ENCODE measurements at places on chromosomes 2 and 18.

DNA sequence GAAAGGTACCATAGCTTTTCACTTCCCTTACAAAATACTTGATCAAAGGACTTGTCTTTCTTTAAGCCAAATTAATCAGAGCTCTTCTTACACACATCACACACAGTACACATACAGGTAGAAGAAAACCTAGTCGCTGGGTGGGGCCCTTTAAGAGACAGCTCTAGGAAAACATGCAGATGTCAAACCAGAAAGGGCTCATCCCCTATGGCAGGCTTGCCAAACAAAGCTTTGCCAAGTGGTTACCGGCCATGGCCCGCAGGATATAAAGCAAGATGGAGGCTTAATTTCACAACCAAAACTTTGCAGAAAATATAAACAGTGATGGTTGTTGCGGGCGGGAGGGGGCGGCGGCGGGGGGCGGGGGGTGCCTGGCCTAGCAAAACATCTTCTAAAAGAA lies 2156.0 kb upstream of the PIK3C3 start:
- peak; percentile 49 for DNase-seq

DNA sequence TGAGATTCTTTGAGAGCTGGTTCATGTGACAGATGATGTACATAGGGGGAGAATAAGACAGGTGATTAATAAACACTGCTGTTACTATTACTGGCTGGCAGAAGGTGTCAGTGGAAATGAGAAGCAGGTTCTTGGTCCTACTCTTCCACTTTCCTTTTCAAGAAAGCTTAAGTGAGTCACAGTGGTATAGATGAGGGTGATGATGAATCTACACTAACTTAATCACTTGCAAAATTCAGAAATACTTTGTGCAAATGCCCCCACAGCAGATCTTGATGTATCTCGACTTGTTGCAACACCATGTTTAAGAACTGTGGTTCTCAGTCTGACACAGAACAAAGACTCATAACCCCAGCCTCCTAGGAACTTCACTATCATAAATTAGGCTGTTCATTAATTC lies 35.9 kb upstream of the MGAT5 start:
- no peak for DNase-seq

DNA sequence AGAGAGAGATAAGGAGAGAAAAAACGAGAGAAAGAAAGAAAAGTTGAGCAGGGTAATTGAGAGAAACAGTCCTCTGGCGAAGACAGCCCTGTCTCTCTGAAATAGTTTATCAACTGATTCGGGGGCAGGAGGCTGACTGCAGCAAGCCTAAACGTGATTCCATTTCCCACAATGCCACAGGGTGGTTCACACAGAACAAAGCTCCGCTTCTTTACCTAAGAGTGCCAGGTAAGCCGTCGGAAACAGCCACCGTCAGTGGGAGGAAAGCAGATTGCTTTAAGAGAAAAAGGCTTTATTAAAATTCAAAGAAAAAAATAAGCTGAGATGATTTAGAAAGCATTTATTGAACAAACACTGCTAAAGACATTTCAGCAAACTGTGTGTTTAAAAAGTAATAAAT lies 271.4 kb upstream of the POU3F3 start:
- peak; percentile 13 for DNase-seq

DNA sequence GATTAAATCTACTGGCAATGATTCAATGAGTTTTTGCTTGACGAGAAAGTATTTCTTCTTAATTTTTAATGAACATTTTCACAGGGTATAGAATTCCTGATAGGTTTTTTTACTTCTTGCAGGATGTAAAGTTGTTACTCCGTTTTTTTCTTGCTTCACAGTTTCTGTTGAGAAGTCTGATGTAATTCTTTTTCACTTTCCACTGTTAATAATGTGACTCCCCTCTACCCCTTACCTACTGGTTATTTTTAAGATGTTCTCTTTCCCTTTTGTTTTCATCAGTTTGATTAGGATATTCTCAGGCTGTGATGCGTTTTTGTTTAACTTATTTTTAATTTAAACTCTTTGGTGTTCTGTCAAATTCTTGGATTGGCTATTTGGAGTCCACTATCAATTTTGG lies 933.9 kb upstream of the PIK3C3 start:
- no peak for DNase-seq

GRCh38 chr2:24456599-24457556 lies 34.2 kb upstream of the NCOA1 start:
- DNase-seq: no peak

DNA sequence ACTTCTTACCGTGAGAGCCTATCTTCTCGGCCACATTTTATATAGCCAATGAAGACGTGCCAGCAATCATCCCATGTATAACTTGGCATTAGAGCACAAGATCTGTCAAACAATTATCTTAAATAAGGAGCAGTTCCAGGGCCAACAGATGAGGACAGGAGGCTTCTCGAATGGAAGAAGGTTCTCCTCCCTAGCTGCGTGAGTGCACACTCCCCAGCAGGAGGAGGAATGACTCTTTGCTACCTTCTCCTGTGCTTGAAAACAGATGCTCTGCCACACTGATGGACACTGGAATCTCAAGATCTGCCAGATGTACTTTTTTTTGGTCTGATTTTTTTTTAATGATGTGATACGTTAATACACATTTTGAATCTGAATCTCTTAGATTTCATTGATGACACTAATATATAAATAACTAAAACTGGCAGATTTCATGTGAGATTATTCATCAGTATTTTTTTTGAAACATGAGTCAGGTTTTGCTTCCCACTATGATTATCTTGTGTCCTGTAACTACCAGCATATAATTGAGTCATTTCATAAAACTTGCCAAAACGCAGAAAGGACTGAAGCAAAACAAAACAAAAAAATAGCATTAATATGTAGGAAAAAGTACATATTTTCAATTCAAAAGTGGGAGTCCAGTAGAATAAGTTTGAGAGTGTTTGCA lies 626 bp upstream of the VIT start:
- DNase-seq: no peak

- DNase-seq: no peak
Measured at GRCh38 chr2:45289997-45290709, 280.9 kb upstream of the SIX2 start.

- DNase-seq: no peak
Measured at GRCh38 chr2:64913357-64913869, 75.8 kb upstream of the SLC1A4 start.

GRCh38 chr2:232235716-232236115 lies 142.8 kb upstream of the ALPP start:
- DNase-seq: peak; percentile 38

DNA sequence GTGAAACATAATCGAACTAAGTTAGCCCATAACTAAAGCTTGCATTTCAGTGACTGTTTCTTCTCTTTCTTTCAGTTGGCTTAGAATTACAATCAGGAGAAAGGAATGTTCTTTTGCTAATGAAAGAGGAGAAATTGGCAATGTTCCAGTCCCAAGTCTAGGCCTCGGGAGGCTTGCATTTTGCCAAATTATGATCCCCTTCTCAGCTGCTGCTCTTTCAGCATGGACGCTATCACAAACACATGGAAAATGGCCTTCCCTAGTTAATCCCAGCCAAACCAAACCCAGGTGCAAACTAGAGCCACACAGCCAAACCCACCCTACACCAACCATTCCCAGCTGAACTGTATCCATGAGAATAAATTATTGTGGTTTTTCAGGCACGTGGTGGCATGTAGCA lies 605.2 kb upstream of the LRRTM4 start:
- no peak for DNase-seq

GRCh38 chr2:59282374-59283057 lies 1041.4 kb upstream of the FANCL start:
- DNase-seq: no peak

- peak; percentile 80 for DNase-seq
Measured at GRCh38 chr2:136058262-136058661, 59.7 kb downstream of the CXCR4 start.

DNA sequence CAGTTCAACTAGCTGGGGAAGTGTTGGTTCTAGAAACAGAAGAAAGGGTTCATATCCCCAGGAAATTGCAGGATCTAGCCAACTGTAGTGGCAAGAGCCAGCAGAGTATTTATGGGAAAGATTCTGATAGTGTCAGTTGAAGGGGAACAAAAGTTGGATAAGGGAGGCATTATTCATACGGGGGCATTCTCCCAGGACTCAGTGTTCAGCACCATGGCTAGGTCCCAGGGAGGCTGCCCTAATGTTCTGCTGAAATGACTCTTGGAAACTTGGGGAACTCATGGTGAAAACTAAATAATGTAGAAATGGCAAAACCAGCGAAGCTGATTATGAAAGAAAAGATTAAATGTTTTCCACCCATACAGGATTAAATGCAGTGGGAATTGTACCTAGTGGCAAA lies 543.7 kb downstream of the TRIB2 start:
- DNase-seq: peak; percentile 14

GRCh38 chr2:20099780-20100179 lies 48.4 kb upstream of the LAPTM4A start:
- no peak for DNase-seq
